ENCODE measurements at places on chromosomes 6 and 20. TPM values are rescaled to one million over a fixed set of nuclear protein-coding genes. Genes with fewer than 3 reads are reported as not detected.

DNA sequence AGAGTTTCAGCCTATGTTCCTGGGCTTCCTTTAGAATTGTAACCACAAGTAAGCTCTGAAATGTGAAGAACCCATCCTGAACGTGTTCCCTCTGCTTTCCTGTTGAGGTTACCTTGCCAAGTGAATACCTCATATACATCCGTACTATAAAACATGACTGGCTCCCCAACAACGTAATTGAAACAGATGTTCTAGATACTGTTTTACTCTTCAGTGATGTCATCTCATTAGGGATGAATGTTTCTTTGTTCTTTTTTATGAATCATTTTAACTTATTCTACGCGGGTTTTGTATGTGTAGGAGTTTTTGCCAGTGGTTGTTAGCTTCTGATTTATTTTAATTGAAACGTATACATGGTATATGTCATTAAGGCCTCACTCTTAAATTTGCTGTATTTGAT is 166.8 kb downstream of the SAMD5 start:
- no peak for DNase-seq

GRCh38 chr20:49482621-49483017 is at the start of gene KCNB1:
KCNB1 (minus strand) TSS chr20:49482668; CDS start chr20:49482480, 188 bp downstream.
- no peak for DNase-seq

DNA sequence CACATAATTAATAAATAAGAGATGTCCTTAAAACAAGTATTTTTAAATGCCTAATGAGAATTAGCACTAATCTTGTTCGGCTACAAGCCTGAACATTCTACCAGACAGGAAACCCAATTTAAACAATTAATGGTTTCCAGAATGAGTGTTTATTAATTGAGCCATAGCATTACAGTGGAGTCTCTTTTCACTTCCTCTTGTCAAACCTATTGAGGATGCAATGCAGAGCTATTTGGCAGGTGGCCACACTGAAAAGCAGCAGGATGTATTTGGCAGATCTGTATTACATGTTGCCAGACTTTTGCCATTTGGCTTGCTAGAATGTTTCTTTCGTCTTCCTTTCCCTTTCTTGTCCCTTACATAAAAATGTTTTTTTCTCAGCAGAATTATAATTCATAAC is 475.2 kb upstream of the MARCKS start:
- DNase-seq = no peak

DNA sequence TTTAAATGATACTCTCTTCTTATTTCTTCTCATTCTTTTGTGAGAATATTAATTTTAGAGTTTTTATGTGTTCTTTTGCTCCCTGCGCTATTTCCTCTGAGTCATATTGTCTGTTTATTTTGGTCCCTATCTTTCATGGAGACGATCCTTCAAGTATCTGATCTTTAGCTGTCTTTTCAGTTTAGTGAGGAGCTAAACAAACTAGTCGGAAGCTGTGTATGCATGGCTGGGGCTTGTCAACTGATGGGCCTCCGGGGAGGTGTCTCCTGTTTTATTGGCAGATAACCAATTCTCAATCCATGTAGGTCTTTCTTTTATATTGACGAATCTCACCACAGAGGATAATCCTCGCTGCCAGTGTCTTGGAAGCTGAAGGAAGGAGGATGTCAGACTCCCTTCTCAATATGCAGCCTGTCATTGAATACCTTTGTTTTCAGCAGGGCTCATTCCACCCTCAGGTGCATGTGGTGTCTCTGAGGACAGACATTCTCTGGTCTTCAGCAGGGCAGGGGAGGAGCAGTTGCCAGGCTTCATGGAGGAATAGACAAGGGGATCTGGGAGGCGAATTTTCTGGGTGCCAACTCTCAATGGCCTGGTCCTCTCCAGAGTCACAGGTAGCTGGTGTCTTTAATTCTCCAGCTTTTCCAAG is 64.9 kb downstream of the RNF182 start:
- DNase-seq = no peak

- DNase-seq = no peak
Observed at GRCh38 chr6:21395121-21395520, 198.4 kb upstream of the SOX4 start.

DNA sequence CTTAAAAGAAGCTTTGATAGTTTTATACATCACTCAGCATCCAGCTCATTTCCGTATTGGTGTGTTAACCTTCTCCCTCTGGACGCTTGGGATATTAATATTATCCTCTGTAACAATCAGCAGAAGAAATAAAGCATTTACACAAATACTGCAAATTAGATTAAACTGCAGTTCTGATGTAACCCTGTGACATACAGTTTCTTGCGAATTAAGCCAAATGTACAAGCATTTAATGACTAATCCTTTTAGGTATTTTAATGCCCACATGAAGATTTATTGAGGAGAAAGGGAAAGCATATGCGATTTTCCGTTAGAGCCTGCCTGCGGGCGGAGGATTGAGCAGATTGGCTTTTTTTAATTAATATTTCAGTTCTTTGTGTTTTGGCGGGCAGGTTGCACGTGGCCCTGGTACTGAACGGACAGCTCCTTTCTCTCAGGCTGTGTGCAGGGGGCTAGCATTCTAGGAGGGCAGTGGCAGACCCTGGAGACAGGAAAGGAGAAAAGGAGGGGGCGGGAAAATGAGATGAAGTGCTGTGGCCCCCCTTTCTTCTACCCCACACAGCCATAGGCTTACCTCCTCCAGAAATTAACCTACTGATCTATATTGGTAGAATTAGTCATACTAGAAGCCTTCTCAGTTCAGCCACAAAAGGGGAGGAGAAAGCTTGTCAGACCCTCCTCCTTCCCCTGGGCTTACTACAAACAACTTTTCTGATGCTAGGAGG is 14.1 kb upstream of the TFAP2D start:
- DNase-seq = no peak

DNA sequence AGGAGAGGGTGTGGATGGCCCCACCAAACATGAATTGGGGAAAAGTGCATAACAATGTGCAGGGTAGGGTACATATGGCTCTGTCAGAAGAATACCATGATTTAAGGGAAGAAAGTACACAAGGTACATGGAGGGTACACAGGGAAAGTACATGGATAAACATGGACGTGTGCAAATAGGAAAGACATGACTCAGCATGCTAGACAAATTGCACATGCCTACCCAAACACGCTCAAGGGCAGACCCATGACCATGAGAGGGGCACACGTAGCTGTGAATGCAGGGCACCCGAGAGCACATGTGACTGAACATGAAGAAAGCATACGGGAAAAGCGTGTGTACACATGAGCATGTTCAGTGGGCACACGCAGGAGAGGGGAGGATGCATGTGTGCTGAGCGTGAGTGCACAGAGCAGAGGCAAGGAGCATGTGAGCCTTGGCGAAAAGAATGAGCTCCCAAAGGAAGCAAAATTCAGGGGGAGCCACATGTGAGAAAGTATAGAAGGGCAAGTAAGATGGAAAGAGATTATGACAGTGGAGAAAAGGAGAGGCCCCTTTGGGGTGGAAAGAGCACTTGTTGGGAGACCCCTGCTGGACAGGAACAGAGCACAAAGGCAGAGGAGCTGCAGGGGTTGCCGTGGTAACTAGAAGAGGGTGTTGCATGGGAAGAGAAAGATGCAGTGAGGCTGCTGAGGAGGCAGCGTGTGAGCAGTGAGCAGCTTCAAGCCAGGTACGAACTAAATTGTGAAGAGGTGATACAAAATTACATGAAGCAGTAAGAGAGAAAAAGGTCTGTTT is 17.8 kb downstream of the OR2H2 start:
- DNase-seq = no peak

Gene PEDS1
- 25.5 TPM for total RNA-seq

GRCh38 chr20:4563534-4563933 is 158.2 kb upstream of the PRND start:
- no peak for DNase-seq

GRCh38 chr6:90428514-90428913 is 131.9 kb upstream of the BACH2 start:
- DNase-seq = no peak

Gene RAET1E
- 27.5 TPM for total RNA-seq

Data from vagina (tissue), 2 donors.